ENCODE measurements at places on chromosomes 4 and X.

GRCh38 chrX:22323541-22323940, 50.8 kb downstream of the CBLL2 start:
- no peak for DNase-seq

- DNase-seq = no peak
These were observed 136.4 kb upstream of the FAM9C start for GRCh38 chrX:13180807-13181206.

DNA sequence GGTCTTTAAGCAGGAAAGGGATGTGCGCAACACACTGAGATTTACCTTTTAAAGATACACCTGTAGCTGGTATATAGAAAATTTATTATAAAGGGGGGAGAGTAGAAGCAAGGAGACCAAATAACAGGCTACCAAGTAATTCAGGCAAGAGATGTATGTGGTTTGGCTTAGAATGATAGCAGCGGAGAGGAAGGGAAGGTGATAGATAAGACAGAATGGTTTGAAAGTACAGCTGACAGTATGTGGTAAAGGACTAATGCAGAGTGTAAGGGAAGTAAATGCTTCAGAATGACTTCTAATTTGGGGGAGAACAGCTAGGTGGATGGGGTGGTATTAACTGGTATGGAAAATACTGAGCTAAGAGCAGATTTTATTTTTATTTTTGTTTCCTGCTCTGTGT, 308.9 kb downstream of the ANTXR2 start:
- DNase-seq = no peak

DNA sequence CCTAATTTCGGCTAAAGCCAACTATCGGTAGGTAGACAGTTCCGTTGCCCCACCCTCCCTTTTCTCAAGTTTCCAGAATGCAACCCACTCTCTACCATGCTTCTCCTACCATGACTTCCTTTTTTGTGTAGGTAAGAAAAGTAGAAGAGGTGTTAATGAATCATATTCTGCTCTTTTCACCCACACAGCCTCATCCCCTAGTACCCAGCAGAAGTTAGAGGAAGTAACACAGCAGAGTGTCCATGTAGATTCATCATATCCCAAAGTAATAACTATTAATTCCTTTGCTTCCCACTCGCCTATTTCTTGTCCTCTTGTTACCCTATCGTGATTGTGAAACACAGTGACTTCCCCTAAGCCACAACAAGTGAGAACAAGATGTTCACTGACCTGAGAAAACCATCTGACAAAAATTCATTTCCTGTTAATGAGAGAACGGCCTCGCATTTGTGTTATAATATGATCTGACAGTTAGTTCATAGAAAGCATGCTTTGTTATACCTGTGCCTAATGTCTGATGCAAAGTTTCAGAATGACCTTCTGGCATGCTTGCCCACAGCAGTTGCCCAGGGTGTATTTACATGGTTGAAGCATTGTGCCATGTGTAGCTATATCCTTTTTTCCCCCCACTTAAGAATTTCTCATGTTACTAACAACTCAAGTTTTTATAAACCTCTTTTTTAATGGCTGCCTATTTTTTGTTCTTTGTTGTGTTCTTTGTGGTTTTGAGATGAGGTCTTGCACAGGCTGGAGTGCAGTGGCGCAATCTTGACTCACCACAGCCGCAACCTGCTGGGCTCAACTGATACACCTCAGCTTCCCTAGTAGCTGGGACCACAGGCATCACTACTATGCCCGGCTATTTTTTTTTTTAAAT, 185.6 kb downstream of the RAP1GDS1 start:
- DNase-seq = no peak

GRCh38 chr4:145842224-145842887, 96.3 kb downstream of the ZNF827 start:
- no peak for DNase-seq

DNA sequence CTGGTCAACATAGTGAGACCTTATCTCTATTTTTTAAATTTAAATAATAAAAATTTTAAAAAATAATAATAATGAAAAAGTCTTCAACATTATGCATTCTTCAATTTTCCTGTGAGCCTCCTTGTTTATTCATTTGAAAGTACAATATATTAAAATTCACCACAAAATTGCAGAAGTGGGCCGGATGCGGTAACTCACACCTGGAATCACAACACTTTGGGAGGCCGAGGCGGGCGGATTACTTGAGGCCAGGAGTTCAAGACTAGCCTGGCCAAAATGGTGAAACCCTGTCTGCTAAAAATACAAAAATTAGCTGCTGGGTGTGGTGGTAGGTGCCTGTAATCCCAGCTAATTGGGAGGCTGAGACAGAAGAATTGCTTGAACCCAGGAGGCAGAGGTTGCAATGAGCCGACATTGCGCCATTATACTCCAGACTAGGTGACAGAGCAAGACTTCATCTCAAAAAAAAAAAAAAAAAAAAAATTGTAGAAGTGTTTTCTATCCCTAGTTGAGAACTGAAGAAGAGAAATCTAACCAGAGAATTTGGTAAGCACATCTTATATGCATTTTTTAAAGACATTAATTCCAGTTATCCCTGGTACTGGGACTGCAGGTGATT, 56.9 kb downstream of the RBM47 start:
- DNase-seq = no peak

DNA sequence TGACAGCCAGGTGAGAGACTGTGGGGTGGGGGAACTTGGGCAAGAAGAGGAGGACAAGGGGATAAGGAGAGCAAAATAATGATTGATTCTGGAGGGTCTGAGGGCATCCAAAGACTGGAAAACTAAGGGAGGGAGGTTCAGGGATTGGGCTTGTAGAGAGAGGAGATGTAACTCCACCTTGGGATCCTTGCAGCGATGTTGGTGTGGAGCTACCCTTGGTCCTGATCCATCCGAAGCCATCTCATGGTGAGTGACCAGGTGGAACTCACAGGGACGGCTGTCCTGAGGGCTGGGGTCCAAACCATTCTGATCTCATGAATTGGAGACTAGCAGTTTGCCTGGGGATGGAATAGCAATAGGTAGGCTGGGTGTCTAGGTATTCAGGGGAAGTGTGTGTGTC, 1.4 kb upstream of the RAB41 start:
- no peak for DNase-seq

GRCh38 chrX:17550011-17550410, 175.0 kb downstream of the NHS start:
- no peak for DNase-seq

DNA sequence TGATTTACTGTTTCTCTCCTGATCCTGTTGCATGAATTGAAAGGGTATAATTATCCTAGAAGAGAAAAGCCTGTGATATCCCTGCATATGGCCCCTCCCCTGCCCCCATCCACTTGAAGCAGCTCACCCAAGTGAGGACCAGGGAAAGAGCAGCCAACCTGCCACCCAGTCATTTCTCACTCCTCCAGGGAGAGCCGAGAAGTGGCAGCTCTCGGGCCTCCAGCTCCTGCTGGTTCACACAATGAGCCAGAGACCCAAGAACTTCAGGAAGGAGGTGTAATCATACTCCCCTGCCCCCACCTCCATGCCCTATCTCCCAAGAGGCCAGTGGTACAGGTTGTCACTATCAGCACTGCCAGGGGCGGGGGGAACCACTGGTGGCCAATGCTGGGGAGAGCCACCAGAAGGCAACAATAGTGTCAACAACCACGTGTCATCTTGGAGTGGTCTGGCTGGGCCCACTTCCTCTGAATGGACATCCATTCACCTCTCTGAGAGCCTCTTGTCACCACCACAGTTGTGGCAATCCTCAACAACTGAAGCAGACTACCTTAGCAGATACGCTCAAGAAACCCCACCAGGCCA, 42.9 kb downstream of the APOO start:
- DNase-seq = peak; percentile 22

DNA sequence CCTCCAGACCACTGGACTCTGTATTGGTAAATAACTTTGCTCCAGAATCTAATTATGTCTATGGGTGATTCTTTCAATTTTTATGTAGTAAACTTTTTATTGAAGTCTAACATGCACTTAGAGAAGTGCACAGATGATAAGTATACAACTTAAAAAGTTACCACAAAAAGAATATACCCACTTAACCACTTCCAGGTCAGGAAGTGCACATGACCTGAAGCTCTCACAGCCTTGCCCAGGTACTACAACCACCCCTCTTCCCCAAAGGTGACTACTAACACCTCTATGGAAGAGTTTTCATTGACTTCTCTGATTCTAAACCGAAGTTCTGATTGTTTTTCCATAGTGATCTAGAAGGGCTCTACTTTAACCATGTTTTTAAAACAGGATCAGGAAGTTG, 43.6 kb upstream of the SPRY1 start:
- DNase-seq = no peak

- no peak for DNase-seq
These were observed 469 bp downstream of the IRS4 start for GRCh38 chrX:108735679-108736508.
